Activated CD4-positive, alpha-beta T cell treated with anti-CD3 and anti-CD28 coated beads, Interleukin-2, amount 10 ng/mL, durations not matched to agents 24 days and 14 days (primary cell): ENCODE measurements at places on chromosomes 5 and 9. TPM values are rescaled to one million over a fixed set of nuclear protein-coding genes. Genes with fewer than 3 reads are reported as not detected.

The SRD5A1 gene
- 14.8 and 16.6 TPM in 2 replicates for total RNA-seq

The ACOT12 gene
- total RNA-seq, result not detected in 2 replicates

The CARTPT gene
- not detected in 2 replicates for total RNA-seq

The LCN15 gene
- total RNA-seq, result not detected in 2 replicates

The AJM1 gene
- 5.7 and 5.9 TPM in 2 replicates for total RNA-seq

The GPRIN1 gene
- 3.7 TPM in 2 replicates for total RNA-seq

The PTGS1 gene
- 0.26 and 0.28 TPM in 2 replicates for total RNA-seq

The INSL4 gene
- not detected in 2 replicates for total RNA-seq

The GLIPR2 gene
- total RNA-seq, result 25.5 and 25.7 TPM in 2 replicates

The CCDC183 gene
- 0.14 and 0.42 TPM in 2 replicates for total RNA-seq

The SH3RF2 gene
- total RNA-seq, result 0.02 and 0.05 TPM in 2 replicates
